ENCODE measurements at places on chromosomes 12 and 14. TPM values are rescaled to one million over a fixed set of nuclear protein-coding genes. Genes with fewer than 3 reads are reported as not detected.

Gene MGAT2
- total RNA-seq: 49.3 TPM

Gene ACOT6
- total RNA-seq: not detected

Gene WASHC3
- total RNA-seq: 37.7 TPM

Gene CLEC2A
- total RNA-seq: not detected

Gene TRMT61A
- total RNA-seq: 23.2 TPM

Gene ACVR1B
- 9.9 TPM for total RNA-seq

Gene ZBTB42
- 3.0 TPM for total RNA-seq

Gene KCNC2
- not detected for total RNA-seq

Gene PDZRN4
- total RNA-seq: not detected

Gene CYP27B1
- total RNA-seq: 11.4 TPM

Gene RTL1
- not detected for total RNA-seq

Measured in activated CD8-positive, alpha-beta memory T cell treated with anti-CD3 and anti-CD28 coated beads for 36 hours (primary cell).